ENCODE measurements at places on chromosomes 7 and 10.

DNA sequence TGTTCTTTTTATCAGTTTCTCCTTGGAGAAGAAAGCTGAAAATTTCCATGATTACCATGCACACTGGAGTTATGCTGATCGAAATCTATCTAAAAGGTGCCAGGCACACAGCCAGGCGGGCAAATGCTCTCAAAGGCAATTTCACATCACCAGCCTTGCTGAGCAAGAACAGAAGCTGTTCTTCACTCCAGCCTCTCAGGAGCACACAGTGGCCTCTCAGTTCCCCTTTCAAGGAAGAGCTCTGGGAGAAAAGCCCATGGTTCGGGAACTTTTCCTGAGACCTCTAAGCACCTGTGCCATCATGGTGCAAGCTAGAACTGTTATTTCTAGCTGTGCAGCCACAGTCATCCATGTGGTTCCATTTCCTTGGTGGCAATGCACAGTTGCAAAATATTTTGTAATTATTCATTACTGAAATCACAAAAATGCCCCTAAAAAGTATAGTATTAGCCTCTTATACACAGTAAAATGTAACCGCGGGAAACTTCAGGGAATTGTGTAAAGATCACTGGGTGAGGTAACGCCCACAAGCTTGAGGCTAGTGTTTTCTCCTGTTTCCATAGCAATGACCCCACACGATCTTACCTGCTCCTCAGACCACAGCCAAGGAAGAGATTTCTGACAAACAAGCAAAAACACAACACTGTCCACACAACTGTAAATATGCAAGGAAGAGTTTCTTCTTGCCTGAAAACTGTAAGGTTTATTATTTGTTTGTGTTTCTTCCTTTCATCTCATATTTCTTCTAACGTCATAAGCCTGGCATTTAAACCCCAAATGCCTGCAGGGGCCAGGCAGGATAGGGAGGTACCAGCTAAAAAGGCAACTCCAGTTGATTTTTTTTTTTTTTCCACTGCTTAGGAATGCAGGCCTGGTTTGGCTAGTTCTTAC, 121.2 kb downstream of the FAM107B start:
- DNase-seq: no peak

DNA sequence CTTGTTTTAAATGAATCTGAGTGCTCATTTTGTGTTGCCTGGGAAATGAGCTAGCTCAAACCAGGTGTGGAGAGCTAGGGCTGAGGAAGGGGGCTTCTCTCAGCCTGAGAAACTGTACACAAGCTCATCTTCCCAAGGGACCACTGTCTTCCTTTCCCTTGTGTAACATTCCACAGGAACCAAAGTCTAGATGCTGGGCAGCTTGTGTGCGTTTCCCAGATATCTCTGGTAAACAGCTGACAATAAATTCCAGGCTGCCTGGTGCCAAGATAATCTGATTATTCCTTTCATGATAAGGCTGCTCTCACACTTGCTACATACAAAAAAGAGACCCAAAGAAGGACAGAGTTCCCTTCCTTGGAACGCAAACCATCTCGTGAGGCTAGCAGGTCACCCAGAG, 33.1 kb upstream of the MKLN1 start:
- DNase-seq: no peak

DNA sequence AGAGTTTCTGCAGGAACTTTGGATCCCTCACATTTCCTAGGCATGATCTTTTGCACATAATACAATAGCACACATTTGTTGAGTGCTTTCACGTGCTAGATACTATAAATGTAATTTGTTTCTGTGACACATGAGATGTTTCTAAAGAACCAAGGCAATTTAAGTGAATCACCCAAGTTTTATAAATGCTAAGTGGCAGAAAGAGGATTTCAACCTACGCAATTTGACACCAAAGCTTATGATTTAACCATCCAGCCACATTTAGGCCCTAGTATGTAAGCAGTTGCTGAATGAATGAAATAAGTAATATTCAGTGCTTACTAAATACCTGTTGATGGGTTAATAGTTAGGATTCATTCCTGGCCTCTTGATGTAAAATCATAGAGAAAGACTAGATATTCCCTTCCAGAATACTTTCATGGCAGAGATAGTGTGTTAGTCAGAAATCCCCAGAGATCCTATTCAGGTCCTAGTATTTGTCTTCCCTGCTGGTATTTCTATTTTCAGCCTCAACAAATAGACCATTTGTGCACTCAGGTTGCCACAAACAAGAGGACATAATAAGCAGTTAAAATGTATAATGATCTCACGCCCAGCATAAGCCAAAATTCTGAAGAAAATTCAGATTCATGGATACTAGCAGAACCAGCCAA, 572.6 kb downstream of the IPMK start:
- no peak for DNase-seq

GRCh38 chr10:110512461-110513187, 14.9 kb downstream of the DUSP5 start:
- no peak for DNase-seq

- no peak for DNase-seq
These were observed 63.2 kb upstream of the PODXL start for GRCh38 chr7:131619336-131620305.

DNA sequence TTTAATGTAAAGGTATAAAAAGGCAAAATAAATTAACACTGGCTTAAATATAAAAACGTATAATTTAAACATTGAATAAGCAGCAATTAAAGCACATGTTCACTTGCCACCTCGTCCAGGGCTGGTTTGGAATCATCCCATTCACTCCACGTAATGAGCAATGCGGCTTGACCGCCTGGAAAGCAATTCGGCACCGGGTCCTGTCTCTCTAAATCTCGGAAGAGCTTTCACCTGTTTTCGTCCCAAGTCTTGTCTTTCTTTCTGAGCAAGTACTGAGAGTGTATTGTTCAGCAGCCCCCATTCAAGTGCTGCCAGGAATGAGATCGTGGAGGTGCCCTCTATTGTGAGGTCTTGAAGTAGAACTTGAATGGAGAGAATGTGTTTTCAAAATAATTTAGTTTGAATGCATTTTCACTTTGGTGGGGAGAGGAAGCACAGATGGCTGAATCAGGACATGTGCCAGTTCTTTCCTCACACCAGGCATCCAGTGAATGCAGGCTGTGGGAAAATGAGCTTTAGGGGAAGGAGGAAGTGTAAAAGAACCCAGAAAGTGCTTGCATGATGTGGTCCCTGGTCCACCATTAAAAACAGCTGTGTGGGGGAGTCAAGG, 515.2 kb downstream of the REEP3 start:
- DNase-seq: no peak

GRCh38 chr10:96685306-96685705, 35.0 kb downstream of the PIK3AP1 start:
- DNase-seq: no peak

DNA sequence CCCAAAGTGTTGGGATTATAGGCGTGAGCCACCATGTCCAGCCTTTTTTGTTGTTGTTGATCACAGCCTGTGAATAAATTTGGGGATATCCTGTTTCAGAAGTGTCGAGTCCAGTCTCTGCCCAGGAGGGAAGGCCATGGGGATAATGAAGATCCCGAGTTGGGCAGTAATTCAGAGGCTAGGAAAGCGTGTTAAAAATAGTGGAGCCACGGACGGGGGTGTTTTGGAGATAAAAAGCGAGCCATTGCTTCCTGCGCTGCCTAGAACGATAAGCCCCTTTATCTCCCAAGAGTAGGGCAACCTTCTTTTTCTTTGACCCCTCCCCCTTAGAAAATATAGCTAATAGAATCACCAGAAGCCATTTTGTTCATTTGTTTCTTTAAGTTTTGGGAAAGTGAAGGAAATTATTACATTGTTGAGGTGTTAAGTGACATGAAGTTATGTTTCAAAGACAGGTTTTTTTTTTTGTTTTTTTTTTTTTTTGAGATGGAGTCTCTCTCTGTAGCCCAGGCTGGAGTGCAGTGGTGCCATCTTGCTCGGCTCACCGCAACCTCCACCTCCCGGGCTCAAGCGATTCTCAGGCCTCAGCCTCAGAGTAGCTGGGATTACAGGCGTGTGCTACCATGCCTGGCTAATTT, 43.3 kb downstream of the IL15RA start:
- DNase-seq: no peak

- no peak for DNase-seq
These were observed 329.2 kb upstream of the LRGUK start for GRCh38 chr7:133797818-133798520.

DNA sequence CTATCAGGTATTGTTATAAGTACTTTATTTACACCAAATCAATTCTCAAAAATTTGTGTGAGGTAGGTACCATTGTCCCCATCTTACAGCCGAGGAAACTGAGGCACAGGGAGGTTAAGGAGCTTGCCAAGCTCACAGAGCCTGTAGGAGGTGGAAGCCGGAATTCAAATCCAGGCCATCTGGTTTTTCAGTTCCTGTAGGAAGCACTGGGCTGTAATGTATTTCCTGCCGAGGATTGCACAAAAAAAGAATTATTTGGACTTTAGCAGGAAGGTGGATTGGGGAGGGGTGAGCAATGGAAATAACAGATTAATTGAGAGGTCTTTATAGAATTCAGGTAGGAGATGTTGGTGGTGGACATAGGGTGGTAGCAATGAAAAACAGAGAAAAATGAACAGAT, 315.3 kb upstream of the AUTS2 start:
- no peak for DNase-seq

DNA sequence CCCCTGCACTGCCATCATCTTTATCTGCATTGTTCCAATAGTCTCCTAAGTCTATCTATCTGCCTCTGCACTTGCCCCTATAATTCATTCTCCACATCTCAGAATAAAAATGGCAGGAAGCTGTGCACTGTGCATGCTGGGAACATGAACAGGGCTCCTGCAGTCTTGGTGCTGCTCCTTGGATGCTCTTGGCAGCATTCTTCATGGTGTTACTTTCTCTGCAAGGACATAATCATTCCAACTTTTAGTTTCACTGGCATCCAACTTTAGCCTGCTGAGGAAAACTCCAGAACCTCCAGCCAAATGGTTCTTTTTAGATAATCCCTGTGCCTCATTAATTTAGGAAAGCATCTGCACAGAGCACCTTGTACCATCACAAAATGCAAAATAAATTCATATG, 208.3 kb downstream of the STK31 start:
- no peak for DNase-seq

- DNase-seq: no peak
These were observed 23.1 kb downstream of the GLRX3 start for GRCh38 chr10:130159192-130159794.

- no peak for DNase-seq
These were observed 8.9 kb downstream of the CHAT start for GRCh38 chr10:49622426-49623425.

GRCh38 chr7:123916240-123916724, 8.8 kb upstream of the SPAM1 start:
- peak; percentile 1 for DNase-seq

DNA sequence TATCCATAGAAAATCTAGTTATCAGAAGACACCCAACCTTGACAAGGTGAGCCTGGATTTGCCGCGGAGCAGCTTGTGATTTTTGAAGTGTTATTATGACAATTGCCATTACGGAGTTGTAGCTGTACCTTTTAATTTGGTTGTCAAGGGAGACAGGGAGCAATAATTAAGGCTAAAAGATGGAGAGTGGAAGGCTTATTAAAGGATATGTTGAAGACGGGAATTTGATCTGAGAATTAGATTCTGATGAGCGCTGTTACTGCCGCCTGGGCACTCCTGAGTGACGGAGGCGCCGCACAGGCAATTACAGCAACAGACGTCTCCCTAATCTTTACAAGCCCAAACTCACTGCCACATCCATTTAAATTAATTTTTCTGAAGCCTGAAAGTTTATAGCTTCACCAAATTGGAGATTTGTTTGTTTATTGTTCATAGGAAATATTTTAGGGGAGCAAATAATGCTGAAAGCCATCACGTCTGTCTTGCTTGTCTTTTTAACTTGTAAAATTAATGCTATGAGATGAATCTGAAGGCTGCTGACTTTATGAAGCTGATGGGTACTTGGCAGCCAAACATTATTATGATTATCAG, 475.0 kb upstream of the ADARB2 start:
- no peak for DNase-seq

DNA sequence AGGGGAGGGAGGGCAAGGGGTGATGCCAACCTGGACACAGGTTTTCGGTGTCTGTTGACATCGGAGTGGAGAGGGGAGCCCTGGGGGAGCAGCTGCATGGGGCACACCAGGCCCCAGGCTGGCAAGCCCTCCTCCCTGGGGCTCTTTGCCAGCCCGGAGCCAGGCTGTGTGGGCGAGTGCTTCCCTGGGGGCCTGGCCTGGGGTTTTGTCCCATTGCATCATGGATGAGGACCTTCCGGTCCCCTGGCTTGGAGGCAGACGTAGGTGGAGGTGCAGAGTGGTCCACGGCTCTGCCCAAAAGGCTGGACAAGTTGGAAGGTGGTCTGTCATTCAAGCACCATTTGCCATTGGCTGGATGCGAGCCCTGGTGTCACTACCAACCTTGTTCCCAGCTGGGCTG, 34.8 kb downstream of the ZMIZ1 start:
- no peak for DNase-seq

GRCh38 chr7:83807774-83808173, 158.8 kb upstream of the SEMA3E start:
- DNase-seq: no peak

DNA sequence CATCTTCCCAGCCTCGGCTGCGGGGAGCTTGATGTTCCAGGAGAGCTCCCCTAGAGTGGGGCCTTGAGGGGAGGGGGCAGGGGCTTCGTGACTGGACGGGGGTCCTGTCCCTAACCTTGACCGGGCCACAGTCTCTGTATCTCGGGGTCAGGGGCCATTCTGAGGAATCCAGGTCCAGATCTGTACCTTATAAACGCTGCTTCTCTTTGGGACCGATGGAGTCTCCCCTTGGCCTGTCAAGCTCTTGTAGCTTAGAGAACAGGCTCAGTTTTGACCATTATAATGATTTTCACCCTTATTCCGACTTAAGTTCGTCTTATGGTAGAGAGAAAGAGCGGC, 831 bp downstream of the ZKSCAN5 start:
- no peak for DNase-seq

GRCh38 chr7:125529249-125529648, 599.6 kb upstream of the POT1 start:
- DNase-seq: no peak

DNA sequence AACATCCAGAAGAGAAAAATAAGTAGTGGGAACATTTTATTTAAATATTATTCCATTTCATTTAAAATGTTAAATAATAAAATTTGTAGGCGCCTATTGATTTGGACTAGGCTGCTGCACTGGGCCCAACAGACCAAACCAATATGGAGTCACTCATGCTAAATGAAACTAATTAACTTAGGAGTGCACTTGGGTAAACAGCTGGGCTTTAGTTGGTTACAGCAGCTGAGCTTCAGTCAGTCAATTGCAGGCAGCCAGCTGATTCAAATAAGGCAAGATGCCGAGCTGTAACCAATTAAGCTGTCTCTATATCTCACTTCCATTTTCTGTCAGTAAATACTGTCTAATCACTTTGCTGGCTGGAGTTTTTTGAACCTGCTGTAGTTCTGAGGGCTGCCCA, 102.1 kb upstream of the WDR11 start:
- no peak for DNase-seq

Measured in NCI-H510A treated with DMSO at 0.1 percent for 48 hours (cell line).